Activated CD4-positive, alpha-beta T cell treated with anti-CD3 and anti-CD28 coated beads, Interleukin-2, Interleukin-4, amounts not matched to agents 100 ng/mL and 50 ng/mL, durations not matched to agents 16 hours and 8 hours (primary cell): ENCODE measurements at places on chromosomes 5 and 9.

GRCh38 chr9:95171001-95171400 lies 146.5 kb downstream of the FANCC start:
- DNase-seq: peak; percentile 88

DNA sequence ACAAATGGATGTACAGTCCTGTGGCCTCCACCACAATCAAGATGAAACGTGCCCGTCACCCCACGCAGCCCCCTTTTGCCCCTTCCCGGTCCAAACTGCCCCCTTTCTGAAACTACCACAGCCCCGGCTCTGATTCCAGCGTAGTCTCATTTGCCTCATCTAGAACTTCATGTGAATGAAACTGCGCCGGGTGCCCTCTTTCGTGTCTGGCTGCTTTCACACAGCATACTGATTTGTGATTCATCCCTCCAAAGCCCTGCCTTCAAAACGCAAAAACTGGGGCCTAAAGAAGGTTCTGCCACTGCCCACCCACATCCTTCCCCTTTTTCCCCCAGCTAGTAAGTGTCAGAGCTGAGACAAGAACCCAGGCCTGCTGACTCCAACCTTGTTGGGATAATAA lies 31.5 kb upstream of the NCS1 start:
- peak; percentile 24 for DNase-seq

- DNase-seq: no peak
These were observed 15.5 kb downstream of the B4GALT1 start for GRCh38 chr9:33151601-33152000.

DNA sequence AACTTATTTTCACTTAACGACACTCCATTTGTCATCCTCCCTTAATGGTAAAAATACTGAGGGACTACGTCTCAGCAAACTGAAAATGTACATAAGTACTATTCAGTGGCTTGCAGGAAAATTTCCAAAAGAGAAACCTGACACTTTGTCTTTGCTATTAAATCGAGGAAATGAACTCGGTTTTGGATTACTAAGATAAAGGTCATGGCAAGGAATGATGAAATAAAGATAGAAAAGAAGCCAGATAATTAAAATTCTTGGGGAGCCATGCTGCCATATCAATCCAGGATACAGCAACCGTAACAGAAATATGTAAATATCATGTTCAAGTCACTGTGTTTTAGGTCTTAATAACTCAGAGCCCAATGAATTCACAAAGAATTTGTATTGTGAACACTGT lies 647.8 kb downstream of the CDH9 start:
- no peak for DNase-seq

GRCh38 chr5:133883916-133884315 lies 84.5 kb downstream of the C5orf15 start:
- no peak for DNase-seq

DNA sequence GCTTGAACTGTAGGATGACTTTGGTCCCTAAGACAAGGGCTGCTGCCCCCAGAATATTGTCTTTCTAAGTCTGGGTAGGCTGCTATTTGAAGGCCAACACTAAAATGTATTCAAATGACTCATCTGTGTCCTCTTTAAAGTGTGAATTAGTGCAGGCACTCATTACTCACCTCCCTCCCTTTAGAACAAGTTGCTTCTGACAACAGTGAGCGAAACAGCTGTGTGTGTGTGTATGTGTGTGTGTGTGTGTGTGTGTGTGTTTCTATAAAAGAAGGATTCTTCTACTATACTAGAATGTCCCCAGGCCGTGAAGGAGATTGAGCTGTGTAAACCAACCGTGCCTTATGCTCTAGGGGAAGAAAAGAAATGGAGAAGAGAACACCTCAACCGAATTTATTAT lies 1337.2 kb downstream of the PTPRD start:
- no peak for DNase-seq

DNA sequence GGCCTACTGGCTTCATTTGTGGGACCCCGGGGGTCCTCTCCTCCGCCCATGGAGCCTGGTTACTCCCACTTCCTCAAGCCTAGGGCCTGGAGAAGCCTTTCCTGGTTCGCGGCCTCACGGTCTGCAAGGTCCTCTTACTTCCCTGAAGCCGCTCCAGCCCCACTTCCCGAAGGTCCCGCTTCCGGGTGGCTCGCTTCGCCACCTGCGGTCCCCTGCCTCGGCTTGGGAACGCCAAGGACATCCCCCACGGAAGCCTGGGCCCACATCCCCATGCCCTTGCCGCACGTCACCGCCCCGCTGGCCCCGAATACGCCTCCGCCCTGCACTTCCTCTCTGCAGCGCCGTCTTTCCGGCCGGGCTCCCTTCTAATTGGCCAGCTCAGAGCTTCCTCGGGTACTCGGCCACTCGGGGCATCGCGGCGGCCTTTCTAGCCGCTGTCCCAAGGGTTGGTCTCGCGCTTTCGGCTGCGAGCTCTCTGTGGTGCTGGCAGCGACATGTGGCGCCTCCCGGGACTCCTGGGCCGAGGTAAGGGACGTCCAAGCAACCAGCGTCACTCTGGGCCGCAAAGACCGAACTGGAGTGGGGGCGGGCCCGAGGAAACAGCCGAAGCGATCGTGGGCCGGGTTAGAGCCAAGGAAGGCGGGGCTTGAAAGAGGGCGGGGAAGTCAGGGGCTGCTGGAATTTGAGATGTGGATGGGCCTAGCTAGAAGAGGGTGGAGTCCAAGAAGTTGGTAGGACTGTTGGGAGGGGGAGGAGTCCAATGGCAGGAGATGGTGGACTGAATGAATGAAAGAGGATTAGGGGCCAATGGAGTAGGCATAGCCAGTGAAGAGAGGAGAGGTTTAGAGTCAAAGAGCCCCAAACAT lies at the start of gene DELE1:
DELE1 (plus strand) TSS at position 424 of the 866 bp plus-strand sequence; CDS start at position 495, 71 bp downstream.
- peak; percentile 94 for DNase-seq

GRCh38 chr9:98380065-98380681 lies 124.7 kb upstream of the TBC1D2 start:
- DNase-seq: no peak

DNA sequence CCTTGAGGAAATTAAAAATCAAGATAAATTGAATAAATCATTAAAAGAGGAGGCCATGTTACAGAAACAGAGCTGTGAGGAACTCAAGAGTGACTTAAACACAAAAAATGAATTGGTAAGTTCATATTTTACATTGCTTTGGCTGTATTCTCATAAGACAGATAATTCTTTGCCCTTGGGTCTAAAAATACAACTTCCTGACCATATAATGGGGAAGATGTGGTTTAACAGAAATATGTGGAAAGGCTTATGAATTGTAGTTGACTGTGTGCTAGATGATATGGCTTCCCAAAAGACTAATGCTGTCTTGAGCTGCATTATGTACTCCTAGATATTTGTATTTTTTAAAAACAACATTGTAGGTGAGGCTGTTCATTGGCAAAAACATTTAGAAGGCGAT lies 33.1 kb downstream of the CNTRL start:
- DNase-seq: no peak

DNA sequence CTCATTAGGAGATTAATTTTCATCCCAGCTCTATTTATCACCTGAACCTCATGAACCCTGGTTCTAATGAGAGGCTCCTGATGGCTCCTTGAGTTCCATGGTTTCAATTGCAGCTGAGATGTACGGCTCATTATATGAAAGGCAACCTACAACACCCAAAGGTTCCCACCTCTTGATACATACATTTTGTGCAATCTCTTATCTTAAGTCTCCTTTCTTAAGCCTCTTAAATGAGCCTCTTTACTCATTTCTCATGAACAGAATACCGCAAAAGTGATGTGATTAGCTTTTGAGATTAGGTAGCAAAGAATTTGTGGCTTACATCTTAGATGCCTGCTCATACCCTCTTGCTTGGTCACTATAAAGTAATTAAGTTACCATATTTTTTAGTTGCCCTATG lies 1964.0 kb upstream of the CDH6 start:
- DNase-seq: no peak

GRCh38 chr5:158434749-158435148 lies 575.8 kb upstream of the CLINT1 start:
- no peak for DNase-seq

DNA sequence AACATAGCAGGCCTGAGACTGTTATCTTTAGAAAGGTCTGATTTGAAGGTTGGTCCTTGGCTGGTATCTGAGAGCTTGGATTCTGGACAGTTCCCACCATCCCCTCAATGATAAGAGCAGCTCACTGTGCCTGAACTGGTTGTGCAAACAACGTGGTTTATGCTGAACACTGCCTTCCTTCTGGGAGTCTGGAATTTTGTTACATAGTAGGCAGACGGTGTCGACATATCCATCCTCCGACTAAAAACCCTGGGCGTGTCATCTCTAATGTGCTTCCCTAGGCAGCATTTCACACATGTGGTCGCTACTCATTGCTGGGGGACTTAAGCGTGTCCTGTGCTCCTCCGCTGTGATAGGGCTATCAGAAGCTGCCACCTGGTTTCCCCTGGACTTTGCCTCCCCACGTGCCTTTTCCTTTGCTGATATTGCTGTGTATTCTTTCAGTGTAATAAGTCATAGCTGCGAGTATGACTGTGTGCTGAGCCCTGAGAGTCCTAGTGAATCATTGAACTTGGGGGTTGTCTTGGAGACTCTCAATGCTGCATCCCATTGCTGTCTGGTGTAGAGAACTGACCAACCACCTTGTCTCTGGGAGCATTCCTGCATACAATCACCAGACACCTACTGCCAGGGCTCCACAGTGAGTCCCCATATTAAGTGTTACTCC lies 119.1 kb upstream of the TBC1D2 start:
- DNase-seq: no peak

DNA sequence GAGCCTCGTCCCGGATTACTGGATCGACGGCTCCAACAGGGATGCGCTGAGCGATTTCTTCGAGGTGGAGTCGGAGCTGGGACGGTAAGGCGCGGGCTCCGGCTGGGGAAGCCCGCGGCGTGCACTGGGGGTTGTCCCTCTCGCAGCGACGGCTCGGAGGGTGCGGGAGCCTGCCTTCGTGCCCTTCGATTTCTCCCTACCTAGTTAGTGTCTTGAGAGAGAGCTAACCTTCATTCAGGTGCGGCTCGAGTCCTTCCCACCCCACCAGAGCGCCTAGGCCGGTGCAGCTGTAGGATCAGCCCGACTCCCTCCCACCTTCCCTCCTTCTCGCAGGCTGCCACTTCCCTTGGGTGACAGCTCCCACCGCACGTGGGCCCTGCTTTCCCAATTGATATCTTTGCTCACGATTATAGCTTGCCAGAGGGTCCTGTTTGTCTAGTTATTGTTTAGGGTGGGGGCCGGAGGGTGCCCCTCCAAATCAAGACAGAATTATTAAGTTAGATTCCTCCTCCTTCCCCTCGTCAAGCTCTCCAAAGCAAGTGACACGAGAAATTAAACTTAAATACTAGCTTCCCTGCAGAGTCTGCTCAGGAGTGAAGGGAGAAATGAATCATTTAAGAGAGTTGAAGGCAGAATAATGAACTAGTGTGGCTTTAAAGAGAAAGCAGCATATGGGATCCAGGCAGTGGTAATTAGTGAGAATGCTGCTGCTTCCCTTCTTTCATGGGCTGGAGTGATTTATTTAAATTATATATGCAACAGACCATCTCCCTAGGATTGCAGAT lies 569 bp downstream of the CAMK4 start:
- DNase-seq: no peak

DNA sequence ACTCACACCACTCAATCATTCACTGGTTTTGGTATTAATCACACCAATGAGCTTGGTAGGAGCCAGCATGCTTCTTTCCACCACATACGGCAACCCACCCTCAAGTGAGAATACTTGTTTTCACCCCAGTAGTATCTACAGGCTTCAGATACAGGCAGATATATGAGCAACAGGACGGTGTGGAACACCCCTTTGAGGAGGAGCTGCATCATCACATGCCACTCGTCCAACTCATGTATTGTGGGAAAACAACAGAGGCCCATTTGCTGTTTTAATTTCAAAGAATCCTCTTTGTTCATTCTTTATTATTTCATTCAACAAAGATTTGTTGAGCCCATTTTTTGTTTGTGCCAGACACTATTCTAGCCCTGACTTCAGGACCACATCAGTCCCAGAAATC lies 46.0 kb downstream of the RORB start:
- DNase-seq: no peak

DNA sequence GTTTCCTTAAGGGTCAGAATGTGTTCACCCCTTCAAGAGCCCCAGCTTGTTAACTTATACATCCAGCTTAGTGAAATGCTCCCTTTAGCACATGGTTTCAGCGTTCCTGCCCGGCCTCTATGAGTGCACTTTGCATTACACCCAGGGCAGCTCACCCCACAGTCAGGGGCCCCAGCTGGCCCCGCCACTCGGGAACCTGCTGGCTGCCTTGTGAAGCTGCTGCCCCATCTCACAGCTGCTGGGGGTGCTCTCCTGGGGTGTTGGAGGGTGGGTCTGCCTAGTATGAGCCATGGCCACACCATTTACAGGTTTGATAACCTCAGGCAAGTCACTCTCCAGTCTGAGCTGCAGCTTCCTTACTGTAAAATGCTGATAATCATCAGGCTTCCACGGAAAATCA lies 32.2 kb downstream of the HRH2 start:
- no peak for DNase-seq

- no peak for DNase-seq
These were observed 71.4 kb downstream of the FBXO38 start for GRCh38 chr5:148455185-148455584.

GRCh38 chr5:16152601-16153568 lies 26.7 kb downstream of the MARCHF11 start:
- no peak for DNase-seq

DNA sequence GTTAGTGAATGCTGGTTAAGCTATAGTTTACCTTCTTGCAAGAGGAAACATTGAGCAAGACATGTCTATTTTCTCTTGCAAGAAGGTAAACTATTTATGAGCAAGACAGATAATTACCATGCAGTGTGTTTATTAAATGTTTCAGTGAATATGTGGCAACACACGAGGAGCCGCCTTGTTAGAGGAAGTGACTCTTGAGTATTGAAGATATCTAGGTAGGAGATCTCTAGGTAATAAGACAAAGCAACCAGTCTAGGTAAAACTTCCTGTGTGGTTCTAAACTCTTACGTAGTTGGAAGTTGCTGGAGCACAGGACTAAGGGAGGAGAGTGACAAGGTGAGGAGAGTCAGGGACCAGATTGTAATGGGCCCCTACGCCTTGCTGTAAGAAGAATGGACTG lies 16.8 kb downstream of the SKP2 start:
- no peak for DNase-seq

DNA sequence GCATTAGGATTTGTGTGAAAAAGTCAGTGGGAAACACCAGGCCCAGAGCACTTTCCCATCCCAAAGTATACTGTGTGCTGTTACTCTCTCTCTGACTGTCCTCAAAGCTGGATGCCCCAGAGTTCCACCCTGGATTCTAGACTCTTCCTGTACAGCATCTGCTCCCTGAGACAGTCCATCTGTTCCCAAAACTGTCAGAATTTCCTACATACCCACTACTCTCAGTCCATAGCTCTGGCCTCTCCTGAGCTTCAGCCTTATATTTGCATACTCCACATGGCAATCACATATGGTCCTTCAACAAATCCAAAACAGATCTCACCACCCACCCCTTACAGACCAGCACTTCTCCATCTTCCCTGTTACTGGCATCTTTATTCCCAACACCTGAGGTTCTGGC lies 9.5 kb downstream of the ELP1 start:
- DNase-seq: no peak
